KG1 (cell line): ENCODE measurements at places on chromosomes 7 and 10.

DNA sequence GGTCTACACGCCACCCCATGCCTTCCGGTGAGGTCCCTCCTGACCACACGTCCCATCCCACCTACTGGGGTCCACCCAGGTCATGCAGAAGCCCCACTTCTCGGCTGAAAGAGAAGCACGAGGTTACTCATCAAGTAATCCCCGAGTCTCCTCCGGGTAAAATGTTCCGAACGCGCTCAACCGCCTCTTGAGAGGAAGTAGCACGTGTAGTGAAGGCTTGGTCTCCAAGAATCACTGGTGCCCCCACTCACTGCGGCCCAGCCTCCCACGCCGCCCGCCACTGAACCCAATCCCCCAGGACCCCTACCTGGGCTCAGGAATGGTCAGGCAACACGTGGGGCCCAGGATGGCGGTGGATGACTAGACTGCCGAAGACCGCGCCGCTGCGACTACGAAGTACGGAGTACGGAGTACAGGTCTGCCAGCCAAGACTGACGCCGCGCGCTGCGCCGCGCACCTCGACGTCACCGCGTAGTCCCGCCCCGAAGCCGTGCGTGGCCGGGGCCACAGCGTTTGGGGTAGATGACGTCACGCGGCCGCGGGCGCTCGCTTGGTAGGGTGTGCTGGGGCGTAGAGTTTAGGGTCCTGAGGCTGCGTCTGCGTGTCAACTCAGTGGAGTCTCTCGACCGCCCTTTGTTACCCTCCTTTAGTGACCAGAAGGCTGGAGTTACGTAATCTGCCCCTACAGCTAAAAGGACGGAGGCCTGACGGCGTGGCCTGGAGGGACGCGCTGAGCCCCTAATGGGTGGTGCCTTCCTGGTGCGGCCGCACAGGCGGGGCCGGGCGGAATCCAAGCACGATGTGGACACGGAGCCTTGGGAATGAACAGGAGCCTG, 7.6 kb upstream of the MYO1G start:
- DNase-seq: peak; percentile 93

DNA sequence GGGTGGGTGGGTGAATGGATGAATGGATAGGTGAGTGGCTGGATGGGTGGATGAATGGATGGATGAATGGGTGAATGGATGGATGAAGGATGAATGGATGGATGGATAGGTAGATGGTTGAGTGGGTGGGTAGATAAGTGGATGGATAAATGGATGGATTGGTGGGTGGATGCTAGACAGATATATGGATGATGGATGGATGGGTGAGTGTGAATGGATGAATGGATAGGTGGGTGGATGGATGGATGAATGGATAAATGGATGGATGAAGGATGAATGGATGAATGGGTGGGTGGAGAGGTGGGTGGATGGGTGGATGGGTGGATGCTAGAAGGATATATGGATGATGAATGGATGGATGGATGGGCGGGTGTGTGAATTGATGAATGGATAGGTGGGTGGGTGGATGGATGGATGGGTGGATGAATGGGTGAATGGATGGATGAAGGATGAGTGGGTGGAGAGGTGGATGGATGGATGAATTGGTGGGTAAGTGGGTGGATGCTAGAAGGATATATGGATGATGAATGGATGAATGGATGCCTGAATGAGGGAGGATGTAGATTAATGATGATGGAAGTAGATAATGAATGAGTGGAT, 20.4 kb downstream of the ELFN1 start:
- no peak for DNase-seq

DNA sequence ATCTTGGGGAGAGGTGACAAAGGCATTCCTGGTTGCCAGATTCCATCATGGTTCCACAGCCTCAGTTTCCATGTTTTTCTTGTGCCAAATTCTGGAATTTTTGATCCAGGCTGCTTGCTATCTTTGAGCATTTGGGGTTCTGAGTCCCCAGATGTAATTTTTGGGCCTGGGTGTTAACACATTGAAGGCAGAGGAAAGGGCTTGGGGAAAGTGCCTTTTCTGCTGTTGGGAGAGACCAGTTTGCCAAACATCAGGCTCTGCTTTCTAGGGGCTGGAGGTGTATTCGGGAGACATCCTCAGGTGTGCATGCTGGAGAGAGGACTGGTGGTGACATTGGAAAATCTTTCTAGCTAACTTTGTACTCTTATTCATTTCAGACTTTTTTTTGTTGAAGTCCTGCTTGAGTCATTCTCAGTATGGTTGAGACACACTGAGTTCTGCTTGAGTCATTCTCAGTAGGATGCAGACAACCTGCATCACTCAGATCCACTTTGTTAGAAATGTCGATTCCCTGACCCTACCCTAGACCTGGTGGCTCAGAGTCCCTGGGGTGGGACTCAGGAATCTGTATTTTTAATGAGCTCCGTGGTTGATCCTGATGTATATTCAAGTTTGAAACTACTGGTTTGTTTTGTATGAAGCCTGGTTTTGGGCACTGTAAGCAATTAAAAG, 101.0 kb downstream of the LRMDA start:
- no peak for DNase-seq

GRCh38 chr7:115153769-115154477, 232.0 kb downstream of the MDFIC start:
- no peak for DNase-seq

GRCh38 chr7:70571961-70572360, 560.0 kb upstream of the GALNT17 start:
- DNase-seq: no peak

GRCh38 chr7:1931256-1931950, 261.3 kb downstream of the ELFN1 start:
- no peak for DNase-seq

GRCh38 chr7:40879941-40880543, 745.2 kb downstream of the SUGCT start:
- no peak for DNase-seq

DNA sequence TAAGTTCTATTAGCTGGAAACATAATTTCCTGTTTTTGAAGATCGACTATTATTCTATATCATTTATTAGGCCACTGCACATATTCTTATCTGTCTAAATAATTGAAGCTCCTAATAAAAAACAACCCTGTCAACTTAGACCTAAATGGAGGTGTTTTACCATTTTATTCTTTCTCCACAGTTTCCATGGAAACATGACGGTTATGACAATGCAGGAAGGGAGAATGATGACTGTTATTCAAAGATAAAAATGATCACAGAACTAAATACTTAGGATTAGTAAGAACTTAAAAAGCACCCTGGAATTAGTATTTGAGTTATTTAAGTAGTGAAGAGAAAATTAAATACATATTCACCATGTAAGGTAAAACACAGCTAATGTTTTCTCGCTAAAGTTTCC, 119.9 kb upstream of the DKK1 start:
- DNase-seq: no peak

DNA sequence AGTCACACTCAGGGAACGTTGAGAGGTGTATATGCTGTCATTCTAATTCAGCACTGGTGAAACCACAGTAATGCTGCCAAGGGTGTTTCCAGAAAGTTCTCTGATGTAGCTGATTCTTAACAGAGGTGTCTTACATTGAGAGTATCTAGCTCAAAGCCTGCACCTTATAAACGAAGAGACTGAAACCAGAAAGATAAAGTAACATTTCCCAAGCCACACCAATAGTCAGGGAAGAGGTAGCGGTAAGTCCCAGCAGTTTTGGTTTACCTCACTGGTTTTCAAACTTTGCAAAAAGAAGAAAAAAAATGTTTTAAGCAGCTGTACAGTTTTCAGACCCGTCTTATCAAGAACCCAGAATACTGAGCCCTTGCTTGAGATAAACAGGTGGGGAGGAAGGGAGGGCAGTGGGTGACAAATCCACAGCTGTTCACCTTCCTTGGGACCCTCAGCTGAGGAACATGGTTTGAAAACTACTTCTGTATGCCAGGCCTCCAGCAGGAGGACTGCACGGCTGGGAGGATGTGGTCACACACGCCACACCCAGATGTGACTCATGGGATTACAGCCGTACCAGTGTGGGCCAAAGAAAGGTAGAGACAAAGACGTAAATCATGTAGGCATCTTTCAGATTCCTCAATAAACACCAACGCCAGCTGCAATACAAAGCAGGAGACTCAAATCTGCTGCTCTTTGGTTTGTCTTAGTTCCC, 63.9 kb upstream of the GSDME start:
- DNase-seq: peak; percentile 74
